Islet precursor cell (in vitro differentiated cells): ENCODE measurements at places on chromosomes 12 and 14.

DNA sequence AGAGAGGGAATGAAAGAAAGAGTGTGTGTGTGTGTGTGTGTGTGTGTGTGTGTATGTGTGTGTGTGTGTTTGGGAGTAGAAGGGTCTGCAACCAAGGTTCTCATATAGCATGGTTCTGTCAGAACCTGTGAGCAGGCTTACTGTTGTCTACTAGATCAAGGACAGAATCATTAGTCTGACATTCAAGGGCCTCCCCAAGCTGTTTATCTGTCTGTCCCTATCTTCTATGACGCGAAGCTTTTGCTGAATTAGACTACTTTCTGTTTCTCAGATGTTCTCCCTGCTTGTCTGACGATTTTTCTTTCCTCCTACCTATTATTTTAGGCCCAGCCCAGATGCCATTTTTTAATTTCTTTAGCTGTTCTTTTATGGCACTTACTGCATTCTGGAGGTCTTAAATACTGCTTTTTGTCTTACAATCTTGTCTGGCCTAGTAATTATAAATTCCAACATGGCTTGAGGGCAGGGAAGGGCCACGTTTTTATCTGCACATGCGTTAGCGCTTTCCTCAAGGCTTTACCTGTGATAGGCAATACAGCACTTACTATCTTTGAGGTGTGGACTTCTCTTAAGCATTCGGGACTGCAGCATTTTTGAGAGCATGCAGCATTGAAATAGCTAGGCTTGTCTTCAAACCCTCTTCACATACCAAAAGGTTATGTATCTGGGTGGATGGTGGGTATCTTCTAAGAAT is 150.2 kb downstream of the TTLL5 start:
- DNase-seq, result no peak

DNA sequence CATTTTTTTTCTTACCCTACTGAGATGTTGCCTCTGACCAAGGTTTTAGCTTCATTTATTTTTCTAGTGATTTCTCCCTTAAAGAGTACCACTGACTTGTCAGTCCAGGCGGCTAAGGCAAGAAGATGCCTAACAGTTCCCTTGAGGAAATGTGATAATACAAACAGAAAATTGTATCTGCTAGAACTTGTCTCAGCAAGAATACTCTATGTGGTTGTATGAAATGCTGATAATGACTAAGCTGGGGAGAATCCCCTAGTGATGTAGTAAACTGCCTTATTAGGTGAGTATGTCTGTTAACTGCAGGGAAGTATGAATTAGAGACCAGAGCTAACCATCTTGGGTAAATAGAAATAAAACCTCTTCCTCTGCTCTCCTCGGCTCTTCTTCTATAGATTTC is 6.7 kb downstream of the C12orf54 start:
- DNase-seq, result no peak

DNA sequence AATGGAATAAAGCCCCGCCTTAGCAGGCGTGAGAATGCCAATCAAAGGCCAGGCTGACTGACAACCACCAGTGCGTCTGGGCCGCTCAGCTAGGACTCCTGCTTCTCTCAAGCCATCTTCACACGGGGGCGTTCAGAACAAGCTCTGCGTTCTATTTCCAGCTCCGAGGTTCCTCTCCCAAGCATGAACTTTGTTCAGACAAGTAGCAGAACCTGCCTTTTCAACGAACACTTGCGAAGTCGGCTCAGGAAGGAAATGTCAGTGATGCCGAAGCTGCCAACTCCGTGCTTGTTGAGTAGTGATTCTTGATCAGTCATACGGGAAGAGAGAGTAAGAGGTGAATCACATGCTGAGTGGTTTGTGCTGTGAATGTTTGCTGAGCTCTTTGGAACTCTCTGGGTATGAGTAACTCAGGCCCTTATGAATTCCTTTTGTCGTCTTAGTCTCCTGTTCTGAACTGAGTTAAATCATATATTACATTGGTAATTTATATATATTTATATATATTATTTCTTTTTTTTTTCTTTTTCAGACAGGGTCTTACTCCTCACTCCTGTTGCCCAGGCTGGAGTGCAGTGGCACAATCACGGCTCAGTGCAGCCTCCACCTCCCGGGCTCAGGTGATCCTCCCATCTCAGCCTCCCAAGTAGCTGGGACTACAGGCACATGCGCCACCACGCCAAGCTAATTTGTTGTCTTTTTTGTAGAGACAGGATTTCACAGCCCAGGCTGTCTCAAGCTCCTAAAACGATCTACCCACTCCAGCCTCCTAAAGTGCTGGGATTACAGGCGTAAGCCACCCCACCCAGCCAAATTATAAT is 29.4 kb upstream of the BCL7A start:
- DNase-seq, result no peak

DNA sequence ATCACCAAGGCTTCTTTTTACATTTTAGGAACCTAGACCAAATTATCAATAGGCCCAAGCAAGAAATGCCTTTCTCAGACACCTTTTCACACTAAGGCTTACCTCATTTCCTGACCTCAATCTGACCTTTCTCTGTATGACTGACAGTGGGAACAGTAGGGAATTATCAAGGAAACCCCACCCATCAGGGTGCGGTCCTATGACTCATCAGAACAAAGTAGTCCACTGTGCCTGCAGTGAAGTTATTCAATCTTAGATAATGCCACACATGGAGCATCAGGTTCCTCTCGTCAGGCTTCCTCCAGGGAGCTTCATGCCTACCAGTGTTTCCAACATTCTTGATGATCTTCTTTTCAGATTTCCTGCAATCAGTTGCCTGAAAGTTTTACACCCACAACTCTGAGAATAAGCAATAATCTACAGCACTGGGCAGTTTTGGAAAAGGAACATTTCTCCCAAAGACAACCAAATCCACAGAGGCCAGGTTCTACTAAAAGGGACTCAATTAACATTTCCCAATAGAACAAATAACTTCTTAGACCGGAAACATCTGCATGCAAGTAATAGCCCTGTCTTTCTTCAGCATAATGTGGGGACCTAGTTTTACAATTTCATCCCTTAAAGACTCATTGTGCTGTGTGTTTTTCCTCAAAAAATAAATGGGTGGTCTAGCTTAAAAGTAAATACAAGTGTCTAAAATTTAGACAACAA is 35.9 kb upstream of the TMTC2 start:
- DNase-seq, result peak; percentile 85

- no peak for DNase-seq
Observed at GRCh38 chr12:75611041-75611440, 99.6 kb upstream of the KRR1 start.

- DNase-seq, result peak; percentile 86
Observed at GRCh38 chr14:32254952-32255679, 52.0 kb upstream of the RNU6-8 start.

- peak; percentile 74 for DNase-seq
Observed at GRCh38 chr14:104370256-104370870, 209.2 kb upstream of the C14orf180 start.

- DNase-seq, result no peak
Observed at GRCh38 chr12:75937486-75937885, 94.1 kb downstream of the PHLDA1 start.

- no peak for DNase-seq
Observed at GRCh38 chr12:121490401-121491281, 90.2 kb downstream of the KDM2B start.

DNA sequence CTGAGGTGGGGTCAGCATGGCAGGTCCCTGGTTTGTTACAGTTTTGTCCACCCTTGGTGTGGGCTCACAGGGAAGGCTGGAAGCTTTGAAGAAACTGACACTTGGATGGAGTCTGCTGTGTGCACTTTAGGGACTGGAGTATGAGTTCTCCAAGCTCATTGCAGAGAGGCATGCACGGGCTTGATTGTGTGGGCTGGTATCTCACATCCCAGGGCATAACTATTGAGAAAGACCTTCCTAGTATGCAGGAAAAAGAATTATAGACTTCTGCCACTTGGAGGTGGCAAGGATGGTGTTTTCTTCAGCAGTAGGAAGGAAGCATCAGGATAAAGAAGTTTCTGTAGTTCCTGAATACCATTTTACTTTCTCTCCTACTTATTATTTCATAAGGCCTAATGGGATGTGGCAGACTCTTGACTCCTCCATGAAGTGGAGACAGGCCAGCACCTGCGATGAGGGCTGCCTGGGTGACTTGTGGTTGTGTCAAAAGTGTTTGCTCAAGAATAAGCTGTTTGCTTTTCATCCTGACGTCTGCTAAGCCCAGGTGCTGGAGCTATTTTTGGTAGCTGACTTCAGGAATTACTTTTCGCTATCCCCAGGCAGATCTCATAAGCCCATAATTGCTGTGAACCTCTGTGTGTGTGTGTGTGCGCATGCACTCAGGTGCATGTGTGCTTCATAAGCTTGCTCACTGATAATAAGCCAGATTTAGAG is 125.8 kb downstream of the KTN1 start:
- DNase-seq, result no peak

GRCh38 chr12:42568952-42569915 is 20.3 kb downstream of the PRICKLE1 start:
- no peak for DNase-seq

GRCh38 chr14:27506272-27506671 is 908.4 kb upstream of the NOVA1 start:
- DNase-seq, result no peak

- no peak for DNase-seq
Observed at GRCh38 chr12:116009805-116010204, 267.7 kb downstream of the MED13L start.

GRCh38 chr14:51547260-51547659 is 104.5 kb upstream of the FRMD6 start:
- DNase-seq, result peak; percentile 83

DNA sequence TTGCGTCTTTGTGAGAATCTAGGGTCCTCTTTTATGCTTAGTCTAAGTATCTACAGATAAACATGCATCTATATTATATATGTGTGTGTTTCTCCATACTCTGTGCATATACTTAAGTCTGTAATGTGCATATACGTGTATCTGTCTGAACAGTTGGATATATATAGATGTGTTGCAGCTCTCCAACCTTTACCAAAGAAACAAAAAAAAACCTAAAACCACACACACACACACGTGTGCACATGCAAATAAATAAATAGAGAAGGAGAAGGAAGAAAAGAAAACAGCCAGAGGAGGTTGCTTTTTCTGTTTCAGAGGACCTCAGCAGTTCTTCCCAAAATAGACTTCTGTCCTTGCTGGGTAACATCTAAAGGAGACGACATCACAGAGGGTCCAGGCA is 244.9 kb downstream of the CACNA1C start:
- no peak for DNase-seq

GRCh38 chr12:76706101-76706500 is 57.8 kb upstream of the ZDHHC17 start:
- DNase-seq, result peak; percentile 69

DNA sequence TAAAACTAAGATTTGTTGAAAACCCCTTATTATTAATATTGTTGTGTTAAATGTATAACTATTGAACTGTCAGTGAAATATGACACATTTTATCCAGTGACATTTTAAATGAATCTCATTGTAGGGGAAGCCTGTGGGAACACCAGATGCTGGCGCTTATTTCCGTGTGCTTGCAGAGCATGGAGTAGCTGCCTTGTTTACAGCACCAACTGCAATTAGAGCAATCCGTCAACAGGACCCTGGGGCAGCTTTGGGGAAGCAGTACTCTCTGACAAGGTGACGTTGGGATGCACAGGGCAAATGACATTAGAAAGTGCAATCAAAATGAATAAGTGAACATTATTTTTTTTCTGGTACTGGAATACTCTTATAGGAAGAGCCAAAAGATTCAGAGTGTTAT is 96.8 kb downstream of the ACSS3 start:
- peak; percentile 57 for DNase-seq

DNA sequence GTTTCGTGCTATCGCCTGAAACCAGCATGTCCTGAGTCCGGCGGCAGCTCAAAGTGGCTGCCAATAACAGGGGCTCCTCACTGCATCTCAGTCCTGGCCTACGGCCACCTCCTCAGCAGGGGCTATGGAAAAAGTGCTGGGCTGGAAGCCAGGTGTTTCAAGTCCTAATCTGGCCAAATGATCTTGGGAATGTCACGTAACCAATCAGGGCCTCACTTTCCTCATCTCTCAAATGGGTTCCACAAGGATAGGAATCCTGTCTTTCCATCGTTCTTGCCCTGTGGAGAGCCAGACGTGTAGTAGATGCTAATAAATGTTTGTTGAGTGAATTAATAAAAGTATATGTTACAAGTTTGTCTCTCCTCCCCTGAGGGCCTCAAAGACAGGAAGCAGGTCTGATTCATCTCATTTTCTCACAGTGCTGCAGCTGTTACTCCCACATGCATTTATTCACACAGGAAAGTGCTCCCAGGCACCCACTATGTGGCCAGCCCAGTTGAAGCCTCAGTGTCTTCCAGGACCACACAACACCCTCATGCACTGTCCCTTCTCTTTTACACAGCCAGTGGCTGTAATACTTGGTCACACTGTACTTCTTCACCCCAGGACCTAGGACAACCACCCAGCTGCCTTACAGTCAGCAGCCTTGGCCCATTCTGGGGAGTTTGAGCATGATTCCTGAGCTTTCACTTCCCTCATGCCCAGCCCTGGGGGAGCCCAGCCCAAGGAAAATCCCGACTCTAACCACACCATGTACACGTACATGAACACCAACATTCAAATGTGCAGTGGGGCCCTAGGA is 5.0 kb downstream of the CMKLR1 start:
- no peak for DNase-seq

DNA sequence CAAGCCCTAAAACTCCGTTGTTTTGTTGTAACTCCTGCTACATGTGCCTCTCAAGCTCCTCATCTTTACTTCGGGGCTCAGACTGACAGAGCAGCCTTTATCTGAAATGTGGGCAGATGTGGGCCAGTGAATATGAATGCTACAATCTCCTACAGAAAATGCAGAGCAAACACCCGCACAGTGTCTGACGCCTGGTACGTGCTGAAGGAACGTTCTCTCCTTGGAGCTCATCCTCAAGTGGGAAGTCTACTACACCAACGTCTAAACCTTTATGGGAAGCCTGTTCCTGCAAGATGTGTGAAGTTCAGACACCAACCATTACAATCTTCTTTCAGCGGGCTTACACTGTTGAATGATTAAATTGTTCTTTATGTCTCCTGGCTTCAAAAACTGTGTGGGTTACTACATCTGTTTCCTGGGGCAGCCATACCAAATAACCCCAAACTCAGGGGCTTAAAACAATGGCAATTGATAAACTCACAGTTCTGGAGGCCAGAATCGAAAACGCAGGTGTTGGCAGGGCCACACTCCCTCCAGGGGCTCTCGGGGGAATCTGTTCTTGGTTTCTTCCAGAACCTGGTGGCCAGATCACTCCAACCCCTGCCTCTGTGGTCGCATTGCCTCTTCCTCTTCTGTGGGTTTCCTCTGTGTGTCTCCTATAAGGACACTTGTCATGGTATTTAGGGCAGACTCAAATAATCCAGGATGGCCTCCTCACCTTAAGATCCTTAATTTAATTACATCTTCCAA is 179.7 kb upstream of the PLXNC1 start:
- no peak for DNase-seq

DNA sequence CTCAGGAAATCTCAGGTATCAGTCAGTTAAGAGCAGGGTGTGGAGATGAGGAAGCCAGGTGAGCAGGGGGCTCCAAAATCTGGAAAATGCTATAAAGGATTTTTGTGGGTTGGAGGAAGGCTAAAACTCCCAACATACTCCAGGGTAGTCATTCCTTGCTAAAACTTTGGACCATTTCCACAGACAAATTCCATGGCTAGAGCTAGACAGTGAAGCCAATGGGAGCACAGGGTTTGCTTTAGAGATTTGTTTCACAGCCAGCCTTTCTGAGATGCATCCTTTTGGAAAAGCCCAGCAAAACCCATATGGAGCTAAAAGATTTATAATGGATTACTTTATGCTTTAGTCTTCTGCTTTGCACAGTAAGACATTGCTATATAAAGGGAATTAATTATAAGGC is 146.5 kb downstream of the SAMD4A start:
- no peak for DNase-seq
